Stimulated activated CD4-positive, alpha-beta T cell treated with anti-CD3 and anti-CD28 coated beads, Interleukin-2, amount 100 ng/mL, for 24 hours (primary cell): ENCODE measurements at places on chromosomes 7 and 10.

DNA sequence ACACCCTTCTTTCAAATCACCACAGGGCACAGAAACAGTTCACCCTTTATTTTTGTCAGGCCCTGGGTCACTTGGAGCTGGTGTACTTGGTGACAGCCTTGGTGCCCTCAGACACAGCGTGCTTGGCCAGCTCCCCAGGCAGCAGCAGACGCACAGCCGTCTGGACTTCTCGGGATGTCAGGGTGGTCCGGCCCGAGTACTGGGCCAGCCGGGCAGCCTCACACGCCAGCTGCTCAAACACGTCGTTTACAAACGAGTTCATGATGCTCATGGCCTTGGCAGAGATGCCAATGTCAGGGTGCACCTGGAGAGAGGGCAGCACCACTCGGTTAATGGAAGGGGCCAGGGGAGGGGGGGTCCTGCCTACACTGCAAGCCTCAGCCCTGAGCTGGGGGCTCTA is 2.5 kb downstream of the H2BK1 start:
- no peak for DNase-seq

DNA sequence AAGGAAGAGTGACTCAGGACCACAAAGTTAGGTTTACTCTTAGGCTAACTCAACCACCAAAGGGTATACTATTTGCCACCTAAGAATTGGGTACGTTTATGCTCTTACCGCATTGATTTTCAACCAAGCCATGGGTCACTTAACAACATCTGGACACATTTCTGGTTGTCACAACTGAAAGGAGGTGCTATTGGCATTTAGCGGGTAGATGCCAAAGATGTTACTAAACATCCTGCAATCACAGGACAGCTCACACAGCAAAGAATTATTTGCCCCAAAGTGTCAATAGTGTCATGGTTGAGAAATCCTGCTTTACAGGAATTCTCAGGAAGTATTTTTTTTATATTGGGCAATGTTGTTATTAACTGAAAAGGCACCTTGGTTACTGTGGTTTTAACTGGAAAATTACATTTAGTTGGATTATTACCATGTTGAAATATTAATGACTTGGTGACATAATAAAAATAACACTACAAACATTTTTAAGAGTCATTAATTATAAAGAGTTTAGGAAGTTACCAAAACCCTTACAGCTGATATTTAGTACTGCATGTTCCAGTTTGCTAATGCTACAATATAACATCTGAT is 185.0 kb upstream of the TMEM196 start:
- no peak for DNase-seq

- DNase-seq: no peak
Measured at GRCh38 chr10:129924375-129925085, 39.5 kb downstream of the EBF3 start.

- peak; percentile 58 for DNase-seq
Measured at GRCh38 chr7:150942001-150942590, 36.0 kb downstream of the KCNH2 start.

DNA sequence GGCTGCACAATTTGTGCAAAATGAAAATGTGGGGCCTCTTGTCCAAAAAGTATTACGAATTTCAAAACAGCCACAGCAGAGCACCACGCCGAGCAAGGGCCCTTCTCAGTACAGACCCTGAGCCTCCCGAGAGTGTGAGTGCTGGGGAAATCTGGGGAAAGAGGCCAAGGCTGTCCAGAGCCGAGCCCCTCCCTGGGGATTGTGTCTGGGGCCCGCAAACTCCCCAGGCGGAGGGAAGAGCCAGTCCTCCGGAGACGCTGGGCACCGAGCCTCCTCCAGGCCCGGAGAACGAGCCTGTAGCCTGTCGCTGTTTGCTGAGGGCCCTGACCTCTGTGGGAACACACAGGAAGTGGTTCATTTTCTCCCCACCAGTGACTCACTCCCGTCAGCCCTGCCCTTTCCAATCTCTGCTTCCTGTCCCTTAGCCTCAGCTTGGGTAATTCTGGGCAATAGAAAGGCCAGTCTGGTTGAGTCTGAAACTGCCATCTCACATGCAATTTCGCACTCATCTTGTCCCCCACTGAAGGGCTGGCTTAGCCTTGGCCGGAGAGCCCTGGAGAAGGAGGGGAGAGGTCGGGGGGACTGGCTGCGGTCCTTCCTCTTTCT is 19.5 kb upstream of the GNA12 start:
- DNase-seq: peak; percentile 75

- no peak for DNase-seq
Measured at GRCh38 chr10:4514445-4515108, 311.4 kb upstream of the AKR1E2 start.

- DNase-seq: no peak
Measured at GRCh38 chr10:76035206-76036110, 604.0 kb downstream of the LRMDA start.

GRCh38 chr10:117071286-117072050 is 66.5 kb upstream of the SHTN1 start:
- no peak for DNase-seq

DNA sequence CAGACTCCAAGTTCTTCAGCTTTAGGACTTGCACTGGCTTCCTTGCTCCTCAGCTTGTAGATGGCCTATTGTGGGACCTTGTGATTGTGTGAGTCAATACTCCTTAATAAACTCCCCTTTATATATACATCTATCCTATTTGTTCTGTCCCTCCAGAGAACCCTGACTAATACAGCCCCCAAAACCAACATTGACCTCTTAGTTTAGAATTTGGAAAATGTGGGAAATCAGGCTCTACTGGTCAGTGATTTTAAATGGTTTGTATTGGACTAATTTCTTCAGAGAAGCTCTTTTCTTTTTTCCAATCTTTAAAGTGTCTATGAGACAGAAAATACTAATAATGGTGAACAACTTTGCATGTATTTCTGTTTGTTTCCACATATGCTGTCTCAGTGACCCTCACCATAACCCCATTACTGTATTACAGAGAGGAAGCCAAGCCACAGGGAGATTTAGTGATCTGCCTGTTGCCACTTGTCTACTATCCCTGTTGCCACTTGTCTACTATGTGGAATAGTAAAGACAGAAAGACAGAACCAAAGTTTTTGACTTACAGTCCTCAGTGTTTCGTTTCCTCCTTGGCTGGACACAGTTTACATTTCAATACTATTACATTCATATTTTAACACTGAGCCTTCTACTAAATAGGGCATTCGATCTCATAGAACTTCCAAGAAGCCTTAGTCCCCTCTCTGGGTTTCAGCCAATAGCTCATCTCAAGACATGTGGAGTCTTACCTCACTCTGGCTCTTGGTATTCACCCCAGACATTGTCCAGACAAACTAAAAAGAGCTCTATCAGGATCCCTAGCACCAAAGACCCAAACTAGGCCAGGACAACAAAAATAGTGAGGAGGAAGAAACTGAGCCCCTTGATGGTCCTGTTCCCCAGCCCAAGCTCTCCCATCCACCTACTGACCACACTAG is 121.0 kb downstream of the AKR1D1 start:
- no peak for DNase-seq

- no peak for DNase-seq
Measured at GRCh38 chr7:157523371-157523765, 186.6 kb downstream of the DNAJB6 start.

DNA sequence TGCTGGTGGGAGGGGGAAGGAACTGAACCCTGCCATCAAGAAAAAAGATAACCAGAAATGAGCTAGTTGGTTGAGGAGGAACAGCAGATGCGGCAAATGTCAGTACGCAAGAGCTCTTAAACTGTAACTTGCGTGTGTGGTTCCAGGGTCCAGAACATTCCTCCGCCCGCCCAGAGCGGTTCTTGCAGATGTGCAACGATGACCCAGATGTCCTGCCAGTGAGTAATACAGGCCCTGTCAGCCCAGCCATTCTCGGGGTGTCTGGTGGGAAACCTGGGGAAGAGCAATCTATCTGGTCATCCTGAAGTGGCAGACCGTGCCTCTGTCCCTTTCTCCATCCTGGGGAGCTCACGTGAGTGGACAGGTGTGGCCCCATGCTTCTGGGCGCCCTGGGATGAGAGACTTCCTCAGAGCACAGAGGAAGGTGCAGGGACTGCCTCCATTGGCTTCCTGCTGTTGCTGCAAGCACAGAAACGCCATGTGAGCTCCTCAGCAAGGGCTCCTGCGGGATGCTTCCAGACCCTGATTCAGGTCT is 50.5 kb upstream of the ZMIZ2 start:
- no peak for DNase-seq

DNA sequence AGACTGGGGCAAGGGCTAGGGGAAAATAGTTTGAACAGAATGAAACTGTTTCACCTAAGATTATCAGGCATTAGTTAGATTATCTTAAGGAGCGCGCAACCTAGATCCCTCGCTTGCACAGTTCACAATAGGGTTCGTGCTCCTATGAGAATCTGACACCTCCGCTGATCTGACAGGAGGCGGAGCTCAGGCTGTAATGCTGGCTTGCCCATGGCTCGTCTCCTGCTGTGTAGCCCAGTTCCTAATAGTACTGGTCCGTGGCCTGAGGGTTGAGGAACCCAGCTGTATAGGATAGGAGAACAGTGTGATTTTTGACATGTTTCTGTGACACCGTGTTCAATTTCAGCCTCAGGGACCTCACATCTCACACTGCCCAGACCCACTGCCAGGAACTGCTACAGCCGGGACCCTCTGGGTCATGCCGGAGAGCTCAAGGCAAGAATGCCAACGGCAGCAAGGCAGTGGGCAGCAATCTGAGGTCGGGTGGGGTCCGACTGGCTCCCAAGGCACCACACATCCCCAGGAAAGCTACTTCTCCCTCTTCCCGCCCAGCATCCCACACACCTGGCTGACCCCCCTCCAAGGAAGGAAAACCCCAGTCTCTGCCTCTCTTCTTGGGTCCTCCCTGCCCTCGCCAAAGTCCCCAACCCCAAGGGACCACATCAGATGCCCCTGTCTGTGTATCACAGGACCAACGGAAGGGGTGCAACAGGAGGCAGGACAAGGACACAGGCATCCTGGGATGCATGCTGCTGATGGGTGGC is 31.7 kb downstream of the CAMK2B start:
- DNase-seq: peak; percentile 10

GRCh38 chr7:97454636-97455035 is 277.2 kb upstream of the TAC1 start:
- DNase-seq: no peak

DNA sequence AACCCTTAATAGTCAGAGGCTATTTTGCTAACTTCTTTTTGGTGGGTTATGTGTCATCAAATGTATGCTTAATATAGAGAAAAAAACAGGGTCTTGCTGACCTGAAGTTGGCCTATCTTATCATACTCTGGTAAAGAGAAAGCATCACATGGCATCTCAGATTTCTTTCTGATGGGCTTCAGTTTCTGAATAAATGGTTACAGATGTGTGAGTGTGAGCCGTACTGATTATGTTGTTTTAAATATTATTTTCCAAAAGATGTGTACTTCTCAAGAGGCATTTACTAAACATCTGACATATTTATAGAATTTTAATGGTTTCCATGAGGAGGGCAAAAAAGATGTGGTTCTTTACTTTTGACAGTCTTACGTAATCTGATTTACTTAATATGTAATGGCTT is 28.4 kb downstream of the BBS9 start:
- DNase-seq: no peak

DNA sequence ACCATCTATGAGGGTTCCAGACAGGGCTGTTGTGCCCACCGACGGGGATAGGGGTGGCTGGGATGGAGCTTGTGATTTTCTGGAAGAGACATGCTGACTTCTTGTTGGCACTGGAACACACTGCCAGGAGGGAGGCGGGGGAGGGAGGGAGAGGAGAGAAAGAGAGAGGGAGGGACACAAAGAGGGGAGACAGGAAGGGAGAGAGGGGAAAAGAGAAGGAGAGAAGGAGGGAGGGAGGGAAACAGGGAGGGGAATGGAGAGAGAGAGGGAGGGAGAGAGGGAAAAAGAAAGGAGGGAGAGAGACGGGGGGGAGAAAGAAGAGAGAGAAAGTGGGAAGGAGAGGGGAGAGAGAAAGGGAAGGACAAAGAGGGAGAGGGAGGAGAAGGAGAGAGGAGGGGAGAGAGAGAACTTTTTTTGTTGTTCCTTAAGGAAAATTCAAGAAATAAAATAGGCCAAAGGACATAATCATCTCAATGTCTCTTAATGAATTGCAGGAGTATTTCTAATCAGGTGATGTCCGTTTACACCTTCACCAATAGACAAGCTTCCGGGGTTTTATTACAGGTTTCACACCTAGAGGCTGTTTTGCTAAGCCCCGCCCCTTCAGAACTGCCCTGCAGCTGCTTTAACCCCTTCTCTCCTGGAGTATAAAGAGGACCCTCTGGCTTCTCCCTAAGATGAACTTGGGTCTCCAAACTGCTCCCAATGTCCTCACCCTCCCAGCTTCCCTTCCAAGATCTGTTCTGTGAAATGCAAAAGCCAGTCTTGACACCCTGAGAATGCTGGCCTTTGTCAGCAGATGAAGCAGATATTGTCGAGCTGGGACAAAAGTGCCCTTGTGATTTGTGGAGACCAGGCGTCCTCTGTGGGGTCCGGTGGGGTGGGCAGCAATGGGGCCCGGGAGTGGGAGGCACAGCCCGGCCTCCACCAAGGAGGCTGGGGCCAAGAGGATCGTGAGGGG is 82.0 kb upstream of the GTF2IRD1 start:
- DNase-seq: peak; percentile 17

- peak; percentile 34 for DNase-seq
Measured at GRCh38 chr7:140223515-140224221, 46.9 kb upstream of the KDM7A start.

- DNase-seq: no peak
Measured at GRCh38 chr7:22248111-22248809, 108.7 kb downstream of the RAPGEF5 start.

- DNase-seq: no peak
Measured at GRCh38 chr7:122885583-122886356, 490 bp downstream of the CADPS2 start.

DNA sequence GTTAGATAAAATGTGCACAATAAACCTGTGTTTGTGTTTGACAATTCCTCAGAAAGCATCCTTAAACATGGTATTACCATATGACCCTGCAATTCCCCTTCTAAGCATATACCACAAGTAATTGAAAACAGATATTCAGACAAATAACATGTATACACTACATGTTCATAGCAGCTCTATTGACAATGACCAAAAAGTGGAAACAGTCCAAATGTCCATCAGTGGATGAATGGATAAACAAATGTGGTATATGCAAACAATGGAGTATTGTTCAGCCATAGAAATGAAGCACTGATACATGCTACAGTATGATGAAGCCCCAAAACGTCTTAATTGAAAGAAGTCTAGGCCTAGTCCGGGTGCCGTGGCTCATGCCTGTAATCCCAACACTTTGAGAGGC is 280.1 kb downstream of the OTUD1 start:
- DNase-seq: no peak

GRCh38 chr10:34374356-34375045 is 440.6 kb downstream of the PARD3 start:
- DNase-seq: no peak

DNA sequence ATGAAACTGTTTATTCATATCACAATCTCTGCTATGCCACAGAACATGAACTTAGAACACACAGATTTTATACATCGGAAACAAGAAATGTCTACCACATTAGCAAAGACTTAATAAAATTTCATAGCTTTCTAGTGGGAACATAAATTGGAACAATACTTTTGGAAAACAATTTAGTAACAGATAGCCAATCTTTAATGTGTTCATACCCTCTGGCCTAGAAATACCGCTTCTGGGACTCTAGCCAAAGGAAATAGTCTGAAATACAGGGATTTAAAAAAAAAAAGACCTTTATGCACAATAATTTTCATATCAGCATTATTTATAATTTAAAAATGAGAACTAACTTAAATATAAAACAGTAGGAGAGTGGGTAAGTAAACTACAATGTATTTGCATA is 168.5 kb downstream of the PLXNA4 start:
- no peak for DNase-seq

- DNase-seq: no peak
Measured at GRCh38 chr10:87608756-87609155, 50.9 kb upstream of the PAPSS2 start.
